ENCODE measurements at places on chromosomes 5 and 9.

DNA sequence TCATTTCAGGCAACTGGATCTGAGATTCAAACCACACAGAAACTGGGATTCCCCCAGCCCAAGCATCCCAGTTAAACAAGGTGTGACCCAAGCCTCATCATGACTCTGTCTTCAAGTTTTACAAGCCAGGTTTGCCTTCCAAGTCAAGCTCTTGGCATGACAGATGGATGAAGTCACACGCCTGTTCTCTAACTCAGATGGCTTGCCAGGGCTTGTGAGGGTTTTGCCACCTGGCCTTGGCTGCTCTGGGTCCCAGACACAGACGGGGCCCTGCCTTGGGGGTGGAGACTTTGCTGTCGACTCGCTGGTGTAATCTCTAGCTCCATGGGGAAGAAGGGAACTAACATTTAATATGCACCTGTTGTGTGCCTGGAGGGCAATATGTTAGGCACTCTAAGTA is 95.8 kb upstream of the RARS1 start:
- no peak for DNase-seq

GRCh38 chr5:123154886-123155445 is 65.9 kb downstream of the PRDM6 start:
- no peak for DNase-seq

DNA sequence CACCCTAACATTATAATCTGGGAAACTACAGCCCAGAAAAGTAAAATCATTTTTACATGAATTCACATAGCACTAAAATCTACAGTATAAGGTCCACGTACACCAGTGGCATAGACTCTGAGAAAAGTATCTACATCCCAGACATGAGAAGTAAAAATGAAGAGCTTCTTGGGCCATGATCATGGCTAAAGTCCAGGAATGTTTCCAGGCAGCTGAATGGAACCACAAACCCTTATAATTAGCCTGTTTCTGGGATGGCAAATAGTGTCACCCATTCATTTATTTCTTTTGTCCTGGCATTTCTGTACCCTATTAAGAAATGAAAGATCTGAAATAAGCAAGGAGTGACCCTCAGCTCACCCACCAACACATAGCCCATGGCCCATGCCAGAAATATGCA is 217.9 kb downstream of the SPOCK1 start:
- no peak for DNase-seq

- DNase-seq: no peak
Observed at GRCh38 chr9:22992780-22993179, 546.2 kb downstream of the DMRTA1 start.

DNA sequence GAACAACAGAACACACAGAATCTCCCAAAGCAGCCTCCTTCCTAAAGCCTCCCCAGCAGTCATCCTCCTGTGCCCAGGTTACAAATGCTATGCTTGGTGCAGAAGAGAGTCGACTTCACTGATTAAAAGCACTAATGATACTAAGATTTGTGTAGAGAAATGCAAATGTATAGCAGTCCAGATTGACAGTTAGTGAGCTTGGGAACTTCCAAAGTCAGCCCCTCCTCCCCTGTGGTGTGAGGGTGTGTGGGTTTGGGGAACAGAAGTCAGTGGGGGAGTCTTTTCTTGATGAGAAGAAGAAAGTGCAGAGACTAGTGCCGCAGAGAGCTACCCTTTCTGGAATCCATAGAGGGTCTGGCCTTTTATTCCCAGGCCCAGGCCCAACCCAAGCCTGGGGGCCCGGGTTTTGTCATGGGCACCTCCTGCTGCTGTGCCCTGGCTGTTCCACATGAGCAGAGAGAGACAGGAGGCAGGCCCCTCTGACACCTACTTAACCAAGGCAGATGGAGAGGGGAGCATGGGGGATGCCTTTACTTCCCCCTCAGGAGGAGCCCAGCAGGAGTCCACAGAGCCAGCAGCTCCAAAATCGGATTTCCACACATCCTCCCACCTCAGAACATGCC is 173.3 kb downstream of the DENND1A start:
- DNase-seq: no peak

DNA sequence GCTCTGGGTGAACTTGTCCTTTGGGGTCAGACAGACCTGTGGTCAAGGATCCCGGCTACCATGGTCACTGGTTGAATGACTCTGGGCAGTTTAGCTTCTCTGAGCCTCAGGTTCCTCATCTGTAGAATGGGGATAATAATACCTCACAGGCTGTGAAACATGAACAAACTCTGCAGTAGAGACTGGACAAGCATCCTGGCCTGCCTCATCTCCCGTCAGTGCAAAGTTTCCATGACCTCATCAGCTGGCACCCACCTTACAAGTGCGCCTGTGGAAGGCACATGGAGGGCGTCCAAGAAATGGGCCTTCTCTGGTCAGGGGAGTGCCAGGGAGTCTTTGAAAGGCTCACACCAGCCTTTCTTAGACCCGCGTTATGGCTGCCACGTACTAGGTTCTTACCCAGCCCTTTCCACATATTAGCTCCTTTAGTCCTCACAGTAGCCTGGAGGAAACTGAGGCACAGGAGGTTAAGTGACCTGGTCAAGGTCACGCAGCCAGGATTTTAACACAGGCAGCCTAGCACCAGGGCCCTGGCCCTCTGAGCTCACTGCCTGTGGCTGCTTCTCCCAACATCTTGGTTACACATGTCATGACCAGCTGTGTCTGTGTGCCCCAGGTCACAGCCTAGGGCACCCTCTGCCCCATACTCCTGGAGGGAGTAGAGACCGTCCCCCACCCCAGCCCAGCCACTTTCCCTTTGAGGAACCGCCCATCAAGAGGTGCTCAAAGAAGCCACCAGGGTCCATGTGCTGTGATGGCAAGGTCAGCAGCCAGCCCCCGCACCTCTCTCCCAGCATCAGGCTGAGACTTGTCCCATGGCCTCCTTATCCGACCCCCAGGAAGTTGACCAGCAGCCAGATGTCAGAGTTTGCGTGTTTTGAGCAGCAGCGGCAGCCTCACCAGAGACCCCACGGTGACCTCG is 39.4 kb upstream of the RPL26L1 start:
- DNase-seq: no peak

DNA sequence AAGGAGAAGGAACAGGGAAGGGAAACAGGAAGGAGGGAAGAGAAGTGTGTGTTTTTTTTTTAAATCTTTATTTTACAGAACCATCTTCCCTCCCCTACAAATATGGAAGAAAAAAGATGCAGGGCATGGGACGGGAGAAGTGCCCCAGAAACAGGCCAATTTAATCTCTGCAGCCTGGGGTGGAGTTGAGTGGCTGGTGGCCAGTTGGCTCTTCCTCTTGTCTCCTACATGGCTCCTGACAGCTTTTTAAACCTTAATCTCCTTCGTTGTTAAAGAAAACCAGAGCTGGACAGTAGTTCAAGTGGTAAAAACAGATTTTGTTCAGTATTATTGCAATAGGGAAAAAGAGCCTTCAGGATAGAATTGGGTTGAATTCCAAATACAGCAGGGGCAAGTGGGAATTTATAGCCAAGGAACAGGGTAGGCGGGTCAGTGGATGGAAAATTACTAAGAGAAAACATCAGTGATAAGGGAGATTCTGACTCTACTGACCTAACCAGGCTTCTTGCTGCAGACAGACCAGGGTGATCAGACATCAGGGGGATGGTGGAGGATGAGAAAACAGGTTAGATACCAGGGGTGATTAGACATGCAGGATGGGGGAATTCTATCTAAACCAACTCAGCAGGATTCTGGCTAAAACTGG is 125.1 kb upstream of the CLINT1 start:
- DNase-seq: no peak

- no peak for DNase-seq
Observed at GRCh38 chr5:73748510-73749400, 122.8 kb downstream of the ARHGEF28 start.

GRCh38 chr5:139658928-139659667 is 10.9 kb downstream of the CXXC5 start:
- DNase-seq: no peak

- DNase-seq: no peak
Observed at GRCh38 chr5:72599065-72599433, 91.8 kb upstream of the ZNF366 start.

GRCh38 chr5:115983519-115983918 is 21.2 kb downstream of the LVRN start:
- no peak for DNase-seq

- DNase-seq: no peak
Observed at GRCh38 chr9:27785714-27786100, 212.4 kb upstream of the C9orf72 start.

GRCh38 chr5:31410089-31410488 is 121.8 kb downstream of the DROSHA start:
- DNase-seq: no peak

GRCh38 chr9:21591221-21592062 is 109.3 kb upstream of the IFNE start:
- no peak for DNase-seq

DNA sequence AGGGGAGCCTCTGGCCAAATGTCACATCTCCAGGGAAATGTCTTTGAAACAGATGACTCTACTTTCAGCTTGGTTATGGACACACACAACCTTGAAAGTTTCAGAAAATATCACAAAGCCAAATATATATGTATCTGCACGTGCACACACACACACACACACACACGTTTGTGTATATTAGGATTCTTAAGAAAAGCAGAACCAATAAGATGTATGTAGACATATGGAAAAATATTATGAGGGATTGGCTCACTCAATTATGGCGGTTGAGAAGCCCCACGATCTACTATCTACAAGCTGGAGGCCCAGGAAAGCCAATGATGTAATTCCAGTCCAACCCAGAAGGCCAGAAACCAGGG is 194.9 kb downstream of the PALM2AKAP2 start:
- no peak for DNase-seq

GRCh38 chr5:80860924-80861613 is 99.1 kb upstream of the RASGRF2 start:
- no peak for DNase-seq

- no peak for DNase-seq
Observed at GRCh38 chr9:27382975-27383374, 86.0 kb upstream of the EQTN start.

DNA sequence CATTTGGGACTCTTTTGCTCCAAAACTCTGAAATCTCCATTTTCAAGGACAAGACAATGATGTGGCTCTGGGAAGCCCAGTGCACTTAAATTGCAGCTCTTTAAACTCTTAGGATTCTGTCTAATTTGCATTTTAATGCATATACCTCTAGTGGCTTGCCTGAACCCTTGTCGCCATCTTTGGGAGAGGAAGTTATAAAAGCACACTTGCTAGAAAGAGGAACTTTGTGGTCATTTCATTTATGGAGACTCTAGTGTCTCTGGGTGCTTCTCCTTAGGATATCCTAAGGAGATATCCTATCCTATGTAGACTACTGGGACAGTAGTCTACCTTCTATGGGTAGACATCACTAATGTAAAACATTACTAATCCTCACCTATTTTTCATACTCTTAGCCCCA is 77.3 kb upstream of the SLC1A3 start:
- DNase-seq: no peak

DNA sequence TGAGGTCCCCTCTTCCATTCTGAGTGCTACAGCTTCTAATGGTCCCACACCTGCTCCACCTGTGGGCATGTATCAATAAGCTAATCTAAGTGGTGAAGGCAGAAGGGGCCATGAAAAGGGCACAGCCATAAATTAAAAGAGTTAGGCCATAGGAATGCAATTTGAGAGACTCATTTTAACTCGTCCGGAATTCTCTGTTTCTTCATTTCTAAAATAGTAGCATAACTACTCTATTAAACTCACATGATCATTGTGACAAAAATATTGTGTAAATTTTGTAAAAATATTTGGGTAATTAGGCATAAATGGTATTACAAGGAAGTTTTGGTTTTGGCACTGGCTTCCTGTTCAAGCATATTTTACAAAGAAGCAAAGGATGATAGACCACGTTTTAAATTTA is 103.1 kb upstream of the TXNDC8 start:
- no peak for DNase-seq

DNA sequence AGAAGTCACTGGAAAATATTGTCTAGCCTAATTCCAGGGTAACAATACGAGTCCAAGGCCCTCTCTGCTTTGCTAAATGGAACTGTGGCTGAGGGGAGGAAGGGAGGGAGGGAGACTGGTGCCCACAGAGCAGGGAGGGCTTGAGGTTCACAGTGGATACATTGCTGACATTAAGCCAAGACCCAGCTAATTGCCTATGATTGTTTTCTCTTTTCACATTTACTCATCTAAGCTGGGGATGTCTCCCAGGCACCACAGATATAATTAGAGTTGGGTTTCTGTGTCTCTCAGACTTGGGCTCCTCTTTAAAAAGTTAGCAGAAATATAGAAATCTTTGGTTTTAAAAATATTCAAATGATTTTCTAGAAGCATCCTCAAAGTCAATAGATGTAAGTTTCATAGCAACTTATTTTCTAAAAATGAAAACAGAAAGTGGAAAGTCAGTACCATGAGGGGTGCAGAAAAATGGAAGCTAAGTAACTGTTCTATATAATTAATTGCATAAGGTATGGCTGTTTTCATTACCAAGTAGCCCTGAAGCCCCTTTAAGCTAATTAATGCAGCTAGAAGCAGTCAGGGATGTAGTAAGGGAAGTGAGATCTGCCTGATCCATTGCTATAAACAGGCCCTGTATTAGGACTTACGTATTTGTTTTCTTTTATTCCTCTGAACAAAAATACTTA is 259.8 kb downstream of the NDUFS4 start:
- no peak for DNase-seq

DNA sequence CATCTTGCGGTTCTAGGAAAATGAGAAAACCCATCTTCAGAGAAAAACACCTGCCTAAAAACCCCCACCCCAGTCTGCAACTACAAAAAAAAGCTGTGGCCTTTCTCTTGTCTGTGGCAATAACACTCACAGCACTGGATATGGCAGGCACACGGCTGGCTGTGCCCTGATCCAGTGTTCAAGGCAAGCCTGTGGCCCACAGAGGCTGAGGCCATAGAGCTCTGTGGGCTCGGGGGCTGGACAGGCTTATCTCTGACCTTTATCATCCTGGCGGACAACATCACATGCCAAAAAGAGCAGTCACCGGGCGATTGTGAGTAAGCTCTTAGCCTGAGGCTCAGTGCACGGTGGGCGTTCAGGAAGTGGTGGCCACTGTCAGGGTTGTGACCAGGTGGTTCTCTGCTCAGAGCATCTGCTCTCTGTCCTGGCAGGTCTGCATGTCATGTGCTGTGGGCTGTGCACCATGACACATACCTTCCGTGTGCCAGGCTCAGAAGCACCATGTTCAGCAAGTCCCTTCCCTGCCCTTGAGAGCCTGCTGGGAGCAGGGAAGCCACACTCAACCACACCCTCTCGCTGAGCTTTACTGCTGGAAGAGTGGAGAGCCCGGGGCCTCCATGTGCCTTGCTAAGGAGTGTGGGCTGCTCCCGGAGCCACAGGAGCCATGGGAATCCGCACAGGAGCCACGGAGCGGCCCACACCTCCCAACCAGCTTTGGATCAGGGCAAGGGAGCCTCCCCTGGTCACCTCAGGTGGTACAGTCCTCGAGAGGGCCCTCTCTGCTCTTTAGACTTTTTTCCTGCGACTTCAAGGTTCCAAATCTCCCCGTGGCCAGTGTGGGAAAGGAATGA is 34.6 kb upstream of the WDR38 start:
- no peak for DNase-seq

DNA sequence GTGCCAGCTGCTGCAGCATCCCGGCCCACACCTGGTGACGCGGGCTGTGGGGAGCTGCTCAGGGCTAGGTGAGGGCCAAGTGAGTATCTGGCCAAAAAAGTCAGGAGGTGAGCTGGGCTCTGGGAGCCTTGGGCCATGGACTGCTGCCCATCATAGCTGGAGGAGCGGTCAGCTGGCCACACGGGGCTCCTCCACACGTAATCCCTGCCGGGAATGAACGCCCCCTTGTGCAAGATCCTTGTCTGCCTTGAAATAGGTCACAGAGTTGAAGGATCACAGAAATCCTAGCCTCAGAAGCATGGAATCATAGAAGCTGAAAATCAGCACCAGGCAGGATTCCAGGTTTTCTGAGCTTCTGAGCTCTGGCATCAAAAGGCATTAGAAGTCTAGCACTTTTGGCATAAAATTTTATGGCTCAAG is 16.8 kb upstream of the COL27A1 start:
- DNase-seq: no peak
